T-helper 9 cell (primary cell): ENCODE measurements at places on chromosomes 4 and X.

- DNase-seq, result no peak
Observed at GRCh38 chr4:95549246-95550114, 707 bp upstream of the UNC5C start.

- DNase-seq, result no peak
Observed at GRCh38 chrX:49840679-49841078, 11.6 kb downstream of the PAGE4 start.

DNA sequence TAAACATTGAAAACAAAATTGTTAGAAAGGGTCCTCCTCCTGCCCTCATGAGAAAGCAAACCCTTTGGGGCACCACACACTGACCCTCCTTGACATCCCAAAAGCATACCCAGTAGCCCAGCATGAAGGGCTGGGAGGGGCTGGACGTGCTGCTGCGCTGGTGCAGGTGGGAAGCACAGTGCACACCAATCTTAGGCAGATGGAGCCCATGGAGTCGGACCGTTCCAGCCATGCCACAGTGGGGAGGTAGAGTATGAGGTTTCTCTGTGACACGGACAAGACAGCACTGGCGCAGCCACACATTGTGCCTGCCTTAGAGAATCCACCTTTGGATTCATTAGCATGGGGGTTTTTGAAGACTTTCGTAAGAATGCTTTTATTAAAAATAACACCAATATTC is 544.2 kb upstream of the FRG1 start:
- no peak for DNase-seq

GRCh38 chrX:153984351-153985178 is 12.0 kb downstream of the TMEM187 start:
- DNase-seq, result no peak

- DNase-seq, result no peak
Observed at GRCh38 chr4:163610648-163611047, 116.2 kb downstream of the TMA16 start.

GRCh38 chr4:110483516-110483915 is 7.6 kb downstream of the ENPEP start:
- no peak for DNase-seq

DNA sequence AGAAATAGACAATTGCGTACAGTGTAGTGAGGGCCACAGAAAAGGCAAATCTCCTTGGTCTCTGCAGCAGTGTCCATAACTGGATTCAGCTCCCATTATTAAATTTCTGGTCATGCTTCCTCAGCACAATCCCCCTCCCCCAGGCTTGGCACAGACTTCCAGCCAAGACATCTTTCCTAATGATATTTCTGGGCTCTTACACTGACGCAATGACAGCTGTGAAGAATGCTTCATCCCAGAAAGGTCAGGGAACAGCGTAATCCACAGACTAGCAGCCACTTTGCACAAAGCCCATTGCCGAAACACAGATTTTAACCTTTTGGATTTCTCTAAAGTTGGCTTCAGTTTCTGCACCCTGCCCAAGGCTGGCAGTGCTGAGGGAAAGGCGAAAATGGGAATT is 597.6 kb upstream of the CPEB2 start:
- no peak for DNase-seq

- no peak for DNase-seq
Observed at GRCh38 chr4:162350331-162350730, 186.5 kb upstream of the FSTL5 start.

DNA sequence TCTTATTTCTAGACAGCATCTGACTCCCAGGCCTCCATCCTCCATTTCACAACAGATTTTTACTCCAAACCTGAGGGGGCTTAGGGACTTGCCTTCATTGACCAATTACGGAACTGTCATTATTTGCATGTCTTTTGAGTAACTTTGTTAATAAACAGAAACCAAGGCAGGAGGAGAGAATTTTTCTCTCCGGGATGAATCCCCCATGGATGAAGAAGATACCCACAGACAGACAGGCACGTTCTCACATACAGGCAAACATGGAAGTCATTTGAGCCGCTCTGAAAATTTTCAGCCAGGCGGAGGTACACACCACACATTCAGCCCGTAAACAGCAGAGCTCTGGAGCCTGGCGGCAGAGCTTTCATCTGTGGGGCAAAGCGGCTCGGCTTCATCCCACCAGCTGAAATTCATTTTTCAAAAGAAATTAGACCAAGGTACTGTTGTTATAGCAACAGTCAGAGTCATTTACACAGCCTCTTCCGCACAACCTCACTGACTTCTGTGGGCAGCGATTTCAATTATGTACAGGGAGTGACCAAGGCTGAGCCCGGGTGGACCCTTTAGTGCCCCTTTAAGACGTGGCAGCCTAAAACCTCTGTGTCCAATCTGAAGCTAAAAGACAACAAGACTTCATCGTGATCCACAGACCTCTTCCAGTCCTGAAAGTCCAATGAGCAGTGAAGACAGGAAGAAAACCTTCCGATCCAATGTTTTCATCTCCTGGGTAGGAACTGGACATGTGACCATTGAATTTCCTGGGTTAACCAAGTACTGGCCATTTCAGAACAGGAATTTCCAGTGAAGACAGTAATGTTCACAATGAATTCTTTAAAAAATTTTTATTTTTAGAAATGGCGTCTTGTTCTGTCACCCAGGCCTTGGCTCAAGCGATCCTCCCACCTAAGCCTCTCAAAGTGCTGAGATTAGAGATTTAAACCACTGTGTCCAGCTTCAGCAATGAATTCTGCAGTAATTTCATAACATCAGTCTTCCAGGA is 237.0 kb downstream of the MGST2 start:
- no peak for DNase-seq
